Fibroblast of skin of scalp (primary cell): ENCODE measurements at places on chromosomes 2 and 18.

- no peak for DNase-seq
Observed at GRCh38 chr2:176088937-176089842, 3.3 kb upstream of the HOXD13 start.

DNA sequence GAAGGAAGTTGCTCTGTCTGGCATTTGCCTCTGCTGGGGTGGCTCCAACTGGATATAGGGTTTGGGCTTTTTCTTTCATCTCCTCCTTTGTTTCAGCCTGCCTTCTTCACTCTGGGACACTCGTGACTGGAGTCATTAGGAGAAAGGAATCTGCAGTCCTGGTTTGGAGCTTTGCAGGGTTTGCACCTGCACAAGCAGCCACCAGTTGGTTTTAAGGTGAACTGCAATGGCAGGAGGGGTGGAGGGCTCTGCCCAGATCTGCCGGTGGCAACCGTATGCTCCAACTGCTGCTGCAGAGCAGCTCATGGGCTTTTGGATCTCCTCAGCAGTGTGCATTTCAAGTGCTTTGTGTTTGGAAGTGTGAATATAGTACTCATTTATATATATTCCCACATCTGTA, 131.3 kb upstream of the MGAT5 start:
- DNase-seq: no peak

GRCh38 chr2:171287036-171287571, 126.4 kb upstream of the TLK1 start:
- no peak for DNase-seq

DNA sequence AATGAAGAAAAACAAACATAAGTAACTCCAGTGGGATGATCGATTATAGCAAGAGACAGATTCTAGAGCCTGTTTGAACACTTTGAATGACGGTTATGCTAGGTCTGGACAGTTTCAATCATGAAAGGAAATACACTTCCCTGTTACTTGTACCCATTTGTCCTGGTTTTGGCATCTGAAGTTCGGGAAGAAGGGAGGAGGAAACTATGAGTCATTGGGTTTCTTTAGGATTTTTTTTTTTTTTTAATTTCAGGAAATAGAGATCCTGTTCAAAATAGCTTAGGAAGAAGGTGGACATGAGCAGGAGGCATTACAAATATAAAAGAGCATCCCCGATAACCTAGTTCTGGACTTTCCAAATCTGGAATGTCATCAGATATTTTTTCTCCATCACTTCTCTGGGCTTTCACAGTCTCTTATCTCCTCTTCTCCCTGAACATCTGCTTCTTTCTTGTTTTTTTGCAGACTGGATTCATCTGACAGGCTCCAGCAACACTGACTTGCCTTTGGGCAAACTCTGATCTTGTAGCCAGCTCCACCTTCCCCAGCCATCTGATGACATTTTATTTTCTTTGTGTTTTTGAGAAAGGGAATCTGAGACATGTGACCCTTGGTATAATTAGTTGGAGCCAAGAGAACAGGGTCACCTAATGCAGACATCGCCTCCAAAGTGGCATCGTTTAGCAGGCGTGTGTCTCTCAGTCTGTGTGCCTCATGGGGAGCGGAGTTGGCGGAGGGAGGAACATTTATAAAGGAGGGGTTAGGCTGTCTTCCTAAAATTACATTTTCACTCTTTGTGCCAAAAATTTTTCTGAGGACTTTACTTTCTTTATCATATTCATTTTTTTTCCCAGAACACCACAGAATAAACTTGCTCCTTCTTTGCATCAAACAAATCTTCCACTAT, 195.3 kb upstream of the EPHA4 start:
- no peak for DNase-seq

- no peak for DNase-seq
Observed at GRCh38 chr18:676069-676468, 18.6 kb downstream of the TYMS start.

- peak; percentile 59 for DNase-seq
Observed at GRCh38 chr2:162025121-162025911, 48.7 kb downstream of the DPP4 start.

DNA sequence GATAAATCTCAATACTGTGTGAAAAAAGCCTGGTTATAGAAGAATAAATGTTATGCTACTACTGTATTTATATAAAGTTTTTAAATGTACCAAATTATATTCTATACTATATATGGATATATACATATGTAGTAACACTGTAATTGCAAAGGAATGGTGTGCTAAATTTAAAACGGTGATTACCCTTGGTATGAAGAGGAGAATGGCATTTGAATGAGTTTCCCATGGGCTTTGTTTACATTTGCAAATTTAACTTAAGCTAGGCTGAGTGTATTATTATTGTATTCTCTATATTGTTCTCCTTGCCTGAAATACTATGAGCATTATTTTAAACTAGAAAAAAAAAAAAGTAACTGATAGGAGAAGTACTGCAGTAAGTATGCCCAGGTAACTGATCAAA, 4.7 kb upstream of the SP3 start:
- peak; percentile 87 for DNase-seq

GRCh38 chr2:157443795-157444640, at the start of gene CYTIP:
Gene CYTIP (minus strand): TSS chr2:157444089. CDS start chr2:157444020, 69 bp downstream.
- no peak for DNase-seq

GRCh38 chr2:229130522-229130921, 140.6 kb downstream of the PID1 start:
- DNase-seq: no peak

DNA sequence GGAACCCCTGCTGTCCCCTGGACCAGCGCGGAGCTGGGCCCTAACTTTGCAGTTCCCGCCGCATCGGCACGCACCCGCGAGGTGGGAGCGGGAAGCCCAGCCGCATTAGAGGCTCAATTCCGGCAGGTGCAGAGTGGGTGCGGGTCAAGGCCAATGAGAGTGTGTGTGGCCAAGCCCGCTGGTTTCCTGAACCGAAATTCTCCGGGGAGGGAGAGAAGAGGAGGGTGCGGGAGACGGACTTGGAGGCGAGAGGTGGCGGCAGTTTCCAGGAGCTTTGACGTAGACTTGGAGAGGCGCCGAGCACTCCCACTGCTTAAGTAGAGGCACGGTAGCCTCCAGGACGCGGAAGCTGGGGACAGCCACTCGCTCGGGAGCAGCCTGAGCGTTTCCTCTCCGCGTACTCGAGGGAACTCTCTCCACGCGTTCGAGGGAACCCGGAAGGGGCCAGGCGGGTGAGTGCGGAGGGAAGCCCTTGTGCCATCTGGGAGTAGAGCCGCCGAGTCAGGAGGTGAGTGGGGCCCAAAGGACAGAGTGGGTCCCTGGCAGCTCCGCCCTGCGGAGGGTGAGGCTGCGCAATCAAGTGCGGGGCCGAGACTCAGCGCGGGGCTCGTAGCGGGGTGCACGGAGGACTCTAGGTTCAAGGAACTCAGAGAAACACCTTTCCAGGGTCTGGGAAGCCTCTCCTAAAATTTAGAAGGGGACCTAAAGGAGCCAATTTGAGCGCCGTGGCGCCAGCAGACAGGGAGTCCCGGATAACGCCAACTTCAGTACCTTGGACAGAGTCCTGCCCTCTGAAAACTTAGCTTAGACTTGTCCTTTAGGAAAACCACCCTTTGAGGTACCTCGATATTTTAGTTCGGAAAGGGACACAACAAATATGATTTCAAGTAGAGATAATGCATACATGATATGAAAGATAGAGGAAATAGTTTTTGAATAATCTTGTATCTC, at the start of gene FAM237A:
TSS of gene FAM237A (plus strand) at position 413 of the 951 bp plus-strand sequence. CDS start 1,750 bp downstream, outside the sequence.
- peak; percentile 65 for DNase-seq

- DNase-seq: peak; percentile 10
Observed at GRCh38 chr2:219598308-219599078, 836 bp downstream of the STK11IP start.

GRCh38 chr2:99974682-99975375, 167.6 kb downstream of the AFF3 start:
- DNase-seq: peak; percentile 24

DNA sequence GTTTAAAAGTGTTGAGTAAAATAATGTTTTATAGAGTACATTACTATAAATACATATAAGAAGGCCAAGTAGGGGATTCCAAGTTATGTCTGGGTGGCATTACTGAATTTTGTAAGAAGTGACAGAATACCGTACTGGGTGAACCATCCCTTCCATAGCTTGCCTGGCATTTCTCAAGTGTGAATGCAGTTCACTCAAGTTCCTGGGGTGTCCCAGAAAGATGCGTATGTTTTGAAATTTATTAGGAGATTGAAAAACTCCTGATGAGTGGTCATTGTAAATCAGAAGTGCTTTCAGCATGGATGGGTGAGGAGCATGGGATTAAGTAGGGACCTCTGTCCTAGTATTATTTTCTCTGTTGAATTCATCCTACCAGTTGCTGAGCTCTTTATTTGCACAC, 103.2 kb downstream of the VAPA start:
- peak; percentile 29 for DNase-seq

DNA sequence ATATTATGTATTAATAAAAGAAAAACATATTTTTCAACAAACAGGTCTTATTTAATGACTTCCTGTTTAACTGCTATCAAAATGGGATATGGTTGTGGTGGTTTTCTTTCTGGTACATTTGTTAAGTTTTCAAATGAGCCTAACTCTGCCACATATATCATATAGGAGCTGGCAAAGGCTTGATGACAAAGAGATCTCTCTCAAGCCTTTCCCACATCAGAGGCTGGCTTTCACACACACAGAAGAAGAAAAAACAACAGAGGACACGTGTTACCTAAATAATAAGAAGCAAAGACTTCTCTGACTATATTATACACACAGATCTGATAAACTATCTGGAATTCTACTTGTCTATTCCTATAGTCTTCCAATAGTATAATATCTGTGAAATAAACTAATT, 46.1 kb downstream of the CFAP36 start:
- DNase-seq: no peak

- no peak for DNase-seq
Observed at GRCh38 chr2:65161551-65162100, 31.7 kb upstream of the RAB1A start.

GRCh38 chr18:45962461-45962860, 4.7 kb downstream of the EPG5 start:
- DNase-seq: peak; percentile 70

DNA sequence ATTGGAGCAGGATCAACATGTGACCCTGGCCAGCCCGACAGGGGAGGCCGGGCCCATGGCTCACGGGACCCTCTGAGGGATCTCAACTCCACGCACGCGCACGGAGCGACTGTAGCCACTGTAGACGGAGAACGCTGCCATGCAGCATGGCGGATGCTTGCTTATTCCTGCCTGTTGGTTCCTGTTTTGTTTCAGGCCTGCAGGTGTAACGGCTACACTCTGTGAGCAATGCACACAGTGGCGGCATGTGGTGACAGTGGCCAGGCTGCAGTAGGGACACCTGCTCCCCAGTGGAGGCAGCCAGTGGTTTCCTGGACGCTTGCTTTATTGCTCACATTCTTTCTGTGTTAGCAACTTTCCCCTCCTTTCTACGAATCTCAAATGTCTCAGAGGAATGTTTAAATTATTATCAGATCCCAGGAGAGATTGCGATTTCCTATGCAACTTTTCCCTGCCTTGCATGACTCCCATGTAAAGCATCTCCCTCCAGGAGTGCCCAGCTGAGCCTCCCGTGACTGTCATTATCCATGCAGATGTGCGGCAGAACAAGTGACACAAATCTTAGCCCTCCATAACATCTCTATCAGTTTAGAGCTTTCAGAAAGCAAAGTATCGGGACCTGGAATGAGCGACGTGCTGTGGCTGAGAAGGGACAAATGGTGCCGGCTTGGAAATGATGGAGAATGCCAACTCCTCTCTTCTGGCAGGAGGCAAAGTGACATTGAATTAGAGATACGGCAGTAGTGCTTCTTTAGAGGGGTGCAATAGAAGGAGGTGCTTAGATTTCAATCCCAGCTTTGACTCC, 209.7 kb downstream of the ASB1 start:
- peak; percentile 83 for DNase-seq
